ENCODE measurements at places on chromosomes 11 and 22.

GRCh38 chr11:66936311-66936711, 21.9 kb downstream of the PC start:
- DNase-seq, result no peak

DNA sequence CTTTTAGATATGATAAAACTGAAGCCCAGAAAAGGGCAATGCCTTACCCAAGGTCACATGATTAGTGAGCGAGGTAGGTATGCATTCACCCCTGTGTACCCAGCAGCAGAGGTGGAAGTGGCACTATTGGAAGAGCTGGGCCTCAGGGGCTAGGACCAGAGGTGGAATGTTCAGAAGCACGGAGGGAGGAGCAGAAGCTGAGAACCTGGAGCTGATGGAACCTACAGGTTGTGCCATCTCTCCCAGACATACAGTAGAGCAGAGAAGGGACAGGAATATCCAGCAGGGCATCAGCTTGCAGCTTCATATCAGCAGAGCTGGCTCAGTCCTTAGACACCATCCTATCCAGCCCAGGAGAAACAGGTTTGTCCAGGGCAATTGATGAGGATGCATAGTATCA, 14.6 kb upstream of the FCHSD2 start:
- no peak for DNase-seq

GRCh38 chr11:111422494-111423249, 43.6 kb upstream of the POU2AF1 start:
- peak; percentile 67 for DNase-seq

GRCh38 chr11:36431429-36432092, 78.5 kb downstream of the TRAF6 start:
- DNase-seq, result no peak

- DNase-seq, result no peak
These were observed 146.0 kb upstream of the TBCEL start for GRCh38 chr11:120877746-120878365.

Data from right forelimb (tissue), 1 donor.